ENCODE measurements at places on chromosomes 7 and 10.
A peak's percentile ranks its signal among the peaks of the same experiment; 100 is the strongest.

GRCh38 chr7:2701424-2701823, 13.4 kb downstream of the AMZ1 start:
- DNase-seq = no peak

DNA sequence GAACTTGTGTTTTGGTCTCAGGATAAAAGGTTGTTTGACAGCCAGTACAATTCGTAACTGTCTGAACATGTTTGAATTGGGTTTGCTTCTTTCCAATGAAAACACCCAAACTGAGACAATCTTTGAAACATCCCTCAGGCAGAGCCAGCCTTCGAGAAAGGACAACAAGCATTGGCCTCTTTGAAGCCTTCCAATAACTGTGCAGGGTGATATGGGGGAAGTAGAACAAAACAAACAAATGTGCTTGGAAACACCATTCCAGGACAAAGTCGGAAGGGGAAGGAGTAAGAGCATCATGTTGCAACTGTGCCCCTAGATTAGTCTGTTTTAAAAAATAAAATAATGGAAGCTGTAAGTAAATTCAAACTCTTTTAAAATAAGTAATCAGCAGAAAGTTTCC, 39.5 kb downstream of the IL2RA start:
- DNase-seq = no peak

GRCh38 chr7:100799037-100799896, 28.1 kb downstream of the EPHB4 start:
- DNase-seq = peak; percentile 38

- no peak for DNase-seq
Observed at GRCh38 chr10:129888784-129889616, 75.1 kb downstream of the EBF3 start.

DNA sequence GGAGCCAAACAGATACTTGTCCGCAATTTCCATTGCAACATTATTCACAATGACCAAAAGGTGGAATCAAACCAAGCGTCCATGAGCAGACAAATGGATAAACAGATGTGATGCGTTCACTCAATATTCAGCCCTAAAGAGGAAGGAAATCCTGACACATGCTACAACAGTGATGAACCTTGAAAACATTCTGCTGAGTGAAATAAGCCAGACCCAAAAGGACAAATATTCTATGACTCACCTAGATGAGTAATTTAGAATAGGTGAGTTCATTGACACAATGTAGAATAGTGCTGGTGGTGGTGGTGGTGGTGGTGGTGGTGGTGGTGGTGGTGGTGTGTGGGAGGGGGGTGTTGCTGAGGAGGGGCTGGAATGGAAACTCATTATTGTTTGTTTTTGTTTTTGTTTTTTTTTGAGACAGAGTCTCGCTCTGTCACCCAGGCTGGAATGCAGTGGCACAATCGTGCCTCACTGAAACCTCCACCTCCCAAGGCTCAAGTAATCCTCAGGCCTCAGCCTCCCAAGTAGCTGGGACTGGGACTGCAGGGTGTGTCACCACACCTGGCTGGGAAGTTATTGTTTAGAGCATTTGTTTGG, 28.6 kb downstream of the SMKR1 start:
- no peak for DNase-seq

DNA sequence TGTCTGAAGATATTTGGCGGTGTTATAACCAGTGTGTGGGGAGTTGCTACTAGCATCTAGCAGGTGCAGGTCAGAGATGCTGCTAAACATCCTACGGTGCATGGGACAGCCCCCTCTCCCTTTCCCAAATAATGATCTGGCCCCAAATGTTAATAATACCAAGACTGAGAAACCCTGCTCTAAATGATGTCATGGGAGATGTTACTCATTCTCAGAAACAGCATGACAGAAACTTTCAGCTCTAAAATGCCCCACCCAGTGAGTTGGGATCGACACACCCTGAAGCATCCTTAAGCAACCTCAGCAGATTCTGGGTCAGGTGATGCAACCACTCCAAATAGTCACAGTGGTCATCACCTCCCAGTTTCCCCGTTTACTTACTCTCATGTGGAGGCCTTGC, 108.8 kb upstream of the MPP7 start:
- DNase-seq = no peak

All from NCI-H1417 (cell line).